ENCODE measurements at places on chromosomes 2 and 18. TPM values are rescaled to one million over a fixed set of nuclear protein-coding genes. Genes with fewer than 3 reads are reported as not detected.

The INHBB gene
- total RNA-seq: 0.20 TPM

The NEUROD1 gene
- not detected for total RNA-seq

The LHCGR gene
- total RNA-seq: not detected

The TMEM247 gene
- not detected for total RNA-seq

The TMEM200C gene
- total RNA-seq: not detected

The CCDC88A gene
- 86.6 TPM for total RNA-seq

The ZNF385B gene
- under 0.01 TPM for total RNA-seq

The ZC3H6 gene
- 2.7 TPM for total RNA-seq

The TEKT4 gene
- not detected for total RNA-seq

The TDRD15 gene
- not detected for total RNA-seq

The ST6GAL2 gene
- total RNA-seq: under 0.01 TPM

The CHRND gene
- total RNA-seq: not detected

The CENPO gene
- total RNA-seq: 30.3 TPM

The HS6ST1 gene
- 36.4 TPM for total RNA-seq

The NTSR2 gene
- total RNA-seq: not detected

The POTEC gene
- not detected for total RNA-seq

The OTOS gene
- total RNA-seq: not detected

The SULT1C4 gene
- not detected for total RNA-seq

The PDCD1 gene
- not detected for total RNA-seq

The PTPRN gene
- 0.98 TPM for total RNA-seq

The GCFC2 gene
- 19.7 TPM for total RNA-seq

The GKN2 gene
- total RNA-seq: not detected

The ELOA2 gene
- total RNA-seq: not detected

The IGFBP2 gene
- total RNA-seq: 4.0 TPM

The RBFA gene
- total RNA-seq: 38.5 TPM

The POTEI gene
- total RNA-seq: not detected

The GALNT13 gene
- total RNA-seq: 2.6 TPM

The C2orf74 gene
- 6.5 TPM for total RNA-seq

The IMPACT gene
- 23.1 TPM for total RNA-seq

The TSPYL6 gene
- total RNA-seq: not detected

The MGAT4A gene
- not detected for total RNA-seq

The ALK gene
- total RNA-seq: not detected

The DSG2 gene
- total RNA-seq: 0.39 TPM

The AP1S3 gene
- 1.8 TPM for total RNA-seq

The TBR1 gene
- total RNA-seq: under 0.01 TPM

The KIF3C gene
- total RNA-seq: 8.4 TPM

The LAMA3 gene
- total RNA-seq: 3.9 TPM

The HOXD3 gene
- total RNA-seq: 2.2 TPM

The DNAJC5G gene
- not detected for total RNA-seq

The RBM45 gene
- 18.2 TPM for total RNA-seq

The AQP12B gene
- total RNA-seq: not detected

The PDE6D gene
- total RNA-seq: 20.2 TPM

The NBAS gene
- total RNA-seq: 80.9 TPM

The MAPRE3 gene
- 4.3 TPM for total RNA-seq

The TUBA3D gene
- not detected for total RNA-seq

Measured in subcutaneous preadipocyte (primary cell).